Fibroblast of the aortic adventitia (primary cell): ENCODE measurements at places on chromosomes 2 and 18. TPM values are rescaled to one million over a fixed set of nuclear protein-coding genes. Genes with fewer than 3 reads are reported as not detected.

DNA sequence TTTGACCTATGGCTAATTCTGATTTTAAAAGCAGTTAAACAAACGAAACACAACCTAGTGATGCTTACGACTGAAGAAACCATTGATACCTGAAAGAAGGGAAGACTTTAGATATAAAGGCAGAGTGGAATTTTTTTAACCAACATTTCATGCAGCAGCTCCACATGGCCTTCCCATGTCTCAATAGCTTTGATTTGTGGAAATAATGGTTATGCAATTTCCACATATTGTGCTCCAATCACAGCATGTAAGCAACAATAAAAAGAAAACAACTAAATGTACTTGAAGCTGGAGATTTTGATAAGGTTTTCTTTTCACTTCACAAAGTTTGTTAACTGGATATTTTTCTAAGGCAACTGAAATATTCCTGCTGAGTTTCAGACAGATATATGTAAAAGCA lies 82.0 kb upstream of the SLC39A10 start:
- DNase-seq = peak; percentile 54

DNA sequence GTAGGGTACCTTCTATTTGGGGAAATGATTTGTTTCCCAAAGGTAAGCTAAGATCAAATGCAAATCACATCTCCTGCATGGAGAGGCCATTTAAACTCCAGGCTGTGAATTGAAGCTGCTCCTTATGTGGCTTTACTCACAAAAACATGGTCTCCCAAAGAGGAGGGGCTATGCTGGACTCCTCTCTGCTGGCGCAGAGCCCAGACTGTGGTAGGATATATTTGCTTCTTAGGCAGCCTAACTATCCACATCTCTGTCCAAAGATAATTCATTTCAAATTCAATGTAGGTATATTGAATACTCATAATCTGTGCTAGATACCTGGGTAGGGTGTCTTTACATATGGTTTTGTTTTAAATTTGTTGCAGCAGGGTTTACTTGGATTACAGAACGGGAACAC lies 358.5 kb downstream of the ALK start:
- DNase-seq = no peak

- DNase-seq = peak; percentile 63
Observed at GRCh38 chr2:183284606-183285005, 160.4 kb downstream of the NUP35 start.

GRCh38 chr2:229235131-229235914 lies 35.8 kb downstream of the PID1 start:
- peak; percentile 47 for DNase-seq

DNA sequence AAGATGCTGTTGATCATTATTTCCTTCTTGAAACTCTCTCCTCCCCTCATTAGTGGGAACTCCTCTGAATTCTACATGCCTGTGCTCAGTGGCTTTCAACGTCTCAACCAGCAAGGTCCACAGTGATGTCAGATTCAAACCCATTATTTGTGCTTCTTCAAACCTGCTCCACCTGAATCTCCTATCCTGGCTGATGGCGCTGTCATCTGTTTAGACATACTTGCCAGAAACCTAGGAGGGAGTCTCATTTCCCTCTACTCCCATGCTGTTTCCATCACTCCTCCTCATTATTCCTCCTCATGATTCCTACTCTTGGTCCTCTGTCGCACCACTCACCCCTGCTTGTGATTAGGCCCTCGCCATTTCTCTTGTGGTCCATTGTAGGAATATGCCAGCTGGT lies 2.9 kb upstream of the LPIN2 start:
- DNase-seq = no peak

GRCh38 chr18:65919663-65920062 lies 168.9 kb downstream of the CDH7 start:
- DNase-seq = no peak

UCN gene
- total RNA-seq = 0.27 and 1.1 TPM in 2 replicates

ELOA2 gene
- not detected in 2 replicates for total RNA-seq
